ENCODE measurements at places on chromosomes 7 and 10. TPM values are rescaled to one million over a fixed set of nuclear protein-coding genes. Genes with fewer than 3 reads are reported as not detected.

GRCh38 chr10:117541909-117542705, 439 bp upstream of the EMX2 start:
- peak; percentile 87 for DNase-seq
- H3K36me3 ChIP-seq: no peaks in the 10 kb centered on the region
- peak overlapping the region; percentile 18 for H3K4me3 ChIP-seq
- peaks cover 99% of the 10 kb centered on the region for H3K27me3 ChIP-seq
- no peaks in the 10 kb centered on the region for H3K4me1 ChIP-seq

DNA sequence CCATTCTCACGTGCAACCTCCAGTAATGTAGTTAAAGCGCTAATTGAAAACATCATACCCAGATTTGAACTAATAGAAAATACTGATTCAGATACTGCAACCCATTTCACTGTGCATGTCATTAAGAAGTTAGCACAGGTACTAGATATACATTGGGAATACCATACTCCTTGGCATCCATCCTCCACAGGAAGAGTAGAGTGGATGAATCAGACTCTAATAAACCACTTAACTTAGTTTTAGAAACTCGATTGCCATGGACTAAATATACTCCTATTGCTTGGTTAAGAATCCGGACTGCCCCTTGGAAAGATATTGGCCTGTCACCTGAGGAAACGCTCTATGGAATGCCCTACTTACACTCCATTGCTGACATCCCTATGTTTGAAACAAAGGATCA, 9.5 kb downstream of the AKR1B15 start:
- H3K36me3 ChIP-seq: no peaks in the 10 kb centered on the region
- DNase-seq: no peak
- no peak overlapping the region for H3K4me3 ChIP-seq
- no peaks in the 10 kb centered on the region for H3K4me1 ChIP-seq
- no peak overlapping the region for H3K27ac ChIP-seq

GRCh38 chr7:45566386-45566785, 7.8 kb upstream of the ADCY1 start:
- peaks cover 7% of the 10 kb centered on the region for H3K4me1 ChIP-seq
- no peaks in the 10 kb centered on the region for H3K36me3 ChIP-seq
- no peak overlapping the region for H3K27ac ChIP-seq
- no peak overlapping the region for H3K4me3 ChIP-seq

- 0 out of 2 replicates have a peak within 1 kb of the TSS, but pooled peaks have one; percentile 38 for H3K27ac ChIP-seq
- no peak for DNase-seq
- H3K4me3 ChIP-seq: peak within 1 kb of the TSS; percentile 63
These were observed at the start of gene GRB10 for GRCh38 chr7:50782375-50783208. TSS of gene GRB10 (minus strand) at chr7:50782896. CDS start at chr7:50732322, 50,574 bp downstream.

- no peak overlapping the region for H3K4me3 ChIP-seq
- no peak for DNase-seq
- H3K36me3 ChIP-seq: no peaks in the 10 kb centered on the region
- no peaks in the 10 kb centered on the region for H3K27me3 ChIP-seq
These were observed 531.2 kb upstream of the GHITM start for GRCh38 chr10:83607959-83608745.

The CALN1 gene
- 5.5 TPM for polyA plus RNA-seq

The PLEKHS1 gene
- not detected for polyA plus RNA-seq

The BTBD16 gene
- not detected for polyA plus RNA-seq

The ZNF775 gene
- polyA plus RNA-seq: 13.6 TPM
